ENCODE measurements at places on chromosomes 2 and 18. TPM values are rescaled to one million over a fixed set of nuclear protein-coding genes. Genes with fewer than 3 reads are reported as not detected.

GRCh38 chr2:195601361-195601760 is 55.7 kb upstream of the SLC39A10 start:
- DNase-seq, result no peak

DNA sequence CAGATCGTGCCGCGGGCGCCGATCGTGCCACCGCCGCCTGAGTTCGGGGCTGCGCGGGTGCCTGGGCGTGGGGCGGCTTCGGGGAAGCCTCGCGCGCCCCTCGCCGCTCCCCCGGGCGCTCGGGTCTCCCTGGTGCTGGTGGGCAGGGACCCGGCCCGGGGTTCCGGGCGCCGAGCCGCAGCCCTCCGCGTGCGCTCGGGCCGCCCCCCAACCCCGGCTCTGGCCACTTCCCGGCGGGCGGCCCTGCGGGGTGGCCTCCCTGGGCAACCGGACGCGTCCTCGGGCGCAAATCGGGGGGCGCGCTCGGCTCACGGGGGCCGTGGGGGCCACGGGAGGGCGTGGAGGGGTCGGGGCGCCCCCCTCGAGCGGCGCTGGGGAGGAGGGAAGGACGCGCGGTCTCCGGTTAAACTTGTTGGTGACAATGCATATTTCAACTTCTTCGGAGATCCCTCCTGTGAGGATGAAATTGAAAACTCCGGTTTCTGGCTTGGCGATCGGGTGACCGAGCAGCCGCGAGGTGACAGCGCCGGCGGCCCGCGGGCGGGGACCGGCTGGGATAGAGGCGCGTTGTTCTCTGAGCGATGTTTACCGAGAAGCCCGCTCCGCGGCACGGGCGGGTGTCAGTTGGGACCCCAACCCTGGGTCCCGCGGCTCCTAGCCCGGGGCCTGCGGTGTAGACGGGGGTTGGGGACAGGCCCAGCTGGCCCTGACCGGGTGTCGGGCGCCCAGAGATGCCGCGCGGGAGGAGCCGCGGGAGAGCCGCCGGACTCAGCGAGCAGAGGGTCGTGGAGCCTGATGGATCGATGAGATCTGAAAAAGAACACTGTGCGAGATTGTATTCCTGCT is 676 bp downstream of the SH3BP4 start:
- peak; percentile 25 for DNase-seq

DNA sequence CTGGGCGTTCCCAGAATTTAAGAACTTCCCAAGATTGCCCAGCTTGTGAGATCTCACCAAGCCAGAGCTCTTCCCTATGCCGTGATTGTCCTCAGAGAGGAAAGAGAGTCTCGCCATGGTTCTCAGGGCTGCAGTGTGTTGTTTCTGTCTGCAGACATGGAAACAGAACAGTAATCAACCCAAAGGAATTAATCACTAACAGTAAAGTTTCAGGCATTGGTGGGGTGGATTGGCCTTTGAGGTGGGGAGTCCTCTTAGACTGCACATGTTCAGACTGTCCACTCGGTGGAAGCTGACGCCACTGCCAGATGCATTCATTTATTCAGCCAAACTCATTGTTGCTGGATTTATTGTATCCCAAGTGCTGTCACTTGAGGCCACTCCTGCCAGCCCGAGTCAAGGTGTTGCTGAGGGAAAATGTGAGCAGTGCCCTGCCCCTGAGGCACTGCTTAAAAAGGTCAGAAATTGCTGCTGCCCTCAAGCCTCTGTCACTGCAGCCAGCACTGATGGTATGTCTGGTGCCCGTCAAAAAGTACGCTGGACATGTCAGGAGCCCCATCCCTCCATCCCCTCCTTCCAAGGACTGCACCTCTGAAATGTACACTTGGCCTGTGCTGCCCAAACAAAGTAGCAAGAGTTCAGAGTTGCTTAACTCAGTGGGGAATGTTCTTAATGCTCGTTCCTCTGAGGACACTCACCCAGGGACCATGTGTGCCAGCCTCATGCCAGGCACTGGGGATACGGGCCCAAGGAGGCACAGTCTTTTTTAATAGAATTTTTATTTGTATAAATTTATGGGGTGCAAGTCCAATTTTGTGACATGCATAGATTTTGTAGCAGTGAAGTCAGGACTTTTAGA is 201.0 kb downstream of the GLI2 start:
- no peak for DNase-seq

GRCh38 chr2:221423210-221423804 is 148.8 kb downstream of the EPHA4 start:
- DNase-seq, result peak; percentile 84

DNA sequence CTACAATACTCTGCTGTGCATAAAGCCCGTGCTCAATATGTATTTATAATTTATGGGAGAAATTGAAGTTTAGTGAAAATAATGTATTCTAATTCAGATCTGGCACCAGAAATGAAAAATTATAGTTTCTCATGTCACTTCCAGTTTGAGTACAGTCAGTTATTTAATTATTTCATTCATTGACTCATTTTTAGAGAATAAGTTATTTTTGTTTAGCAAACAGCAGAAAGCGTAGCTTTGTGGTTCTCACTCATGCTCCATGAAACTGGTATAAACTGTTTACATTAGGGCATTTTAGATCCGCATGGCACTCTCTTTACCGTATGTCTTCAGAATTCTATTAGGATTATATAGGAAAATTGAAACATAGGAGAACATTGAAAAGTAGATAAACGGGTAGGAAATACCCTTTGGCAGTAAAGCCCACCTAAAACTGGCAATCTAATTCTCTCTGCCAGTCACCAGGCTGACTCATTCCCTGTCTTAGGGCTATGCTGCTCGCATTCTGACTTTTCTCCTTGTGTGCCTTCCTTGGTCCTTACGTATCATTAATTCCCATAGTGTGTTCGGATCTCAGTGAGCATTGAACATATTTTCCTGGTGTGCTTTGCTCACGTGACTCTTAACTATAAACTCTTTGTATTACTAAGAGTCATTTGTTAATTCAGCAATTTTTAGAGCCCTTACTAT is 106.0 kb downstream of the ZNF236 start:
- DNase-seq, result no peak

GRCh38 chr2:179605341-179605740 is 256.1 kb downstream of the ZNF385B start:
- no peak for DNase-seq

DNA sequence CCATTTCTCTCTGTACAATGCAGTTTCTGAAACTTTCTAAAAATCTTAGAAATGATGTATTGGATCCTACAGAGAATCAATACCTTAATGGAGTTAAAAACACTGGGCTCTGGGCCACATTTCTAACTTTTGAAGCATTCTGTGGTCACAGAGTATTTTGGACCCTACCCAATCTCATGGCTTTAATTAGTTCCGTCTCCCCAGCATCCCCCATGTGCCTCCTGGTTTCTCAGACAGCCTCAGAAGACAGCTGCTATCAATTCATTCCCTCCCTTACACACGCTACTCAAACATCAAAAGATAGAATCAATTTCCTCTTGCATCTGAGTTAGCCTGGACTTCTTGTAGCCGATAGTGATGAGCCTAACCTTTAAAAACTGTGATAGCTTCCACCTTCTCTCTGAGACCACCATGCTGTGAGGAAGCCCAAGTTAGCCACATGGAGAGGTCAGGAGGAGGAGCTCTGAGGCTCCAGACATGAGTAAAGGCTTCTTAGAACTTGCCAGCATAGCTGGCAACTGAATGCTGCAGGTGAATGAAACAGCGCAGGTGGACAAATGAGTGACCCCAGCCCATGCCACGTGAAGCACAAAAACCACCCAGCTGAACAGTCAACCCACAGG is 10.4 kb downstream of the ADCY3 start:
- no peak for DNase-seq

- peak; percentile 53 for DNase-seq
These were observed 53.5 kb upstream of the RMDN2 start for GRCh38 chr2:37871456-37872191.

DNA sequence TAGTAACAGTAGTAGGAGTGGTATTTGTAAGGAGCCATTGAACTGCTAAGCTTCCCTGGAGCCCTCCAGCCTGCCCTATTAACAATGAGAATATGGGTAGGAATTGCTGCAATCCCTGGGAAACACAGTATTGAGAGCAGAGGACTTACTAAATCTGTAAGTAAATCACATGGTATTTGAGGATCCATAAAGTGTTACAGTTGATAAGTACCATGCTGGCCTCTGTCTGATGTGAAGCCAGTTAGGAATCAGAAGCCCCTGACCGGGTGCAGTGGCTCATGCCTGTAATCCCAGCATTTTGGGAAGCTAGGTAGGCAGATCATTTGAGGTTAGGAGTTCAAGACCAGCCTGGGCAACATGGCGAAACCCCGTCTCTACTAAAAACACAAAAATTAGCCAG is 224.6 kb downstream of the C1D start:
- DNase-seq, result no peak

DNA sequence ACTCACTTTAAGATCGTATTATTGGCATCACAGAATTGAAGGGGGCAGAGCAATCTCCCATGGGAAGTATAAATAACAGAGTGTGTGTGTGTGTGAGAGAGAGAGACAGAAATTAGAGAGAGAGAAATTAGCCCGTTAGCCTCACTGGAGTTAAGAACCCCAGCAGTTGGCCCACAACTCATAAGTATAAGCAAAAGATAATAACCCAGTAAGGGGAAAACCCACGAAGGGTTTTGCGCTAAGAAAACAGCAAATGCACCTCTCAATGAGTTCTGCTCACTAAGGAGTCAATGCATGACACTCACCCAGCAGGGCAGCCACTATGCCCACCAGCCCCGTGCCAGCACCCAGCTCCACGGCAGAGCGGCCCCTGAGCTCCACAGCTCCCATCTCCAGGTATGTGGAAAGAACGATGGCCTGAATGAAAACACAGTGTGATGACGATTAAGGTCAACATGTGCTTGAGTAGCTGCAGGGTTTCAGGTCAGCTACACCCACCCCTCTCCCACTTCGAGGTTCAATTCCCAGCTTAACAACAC is 3.6 kb downstream of the METTL21A start:
- no peak for DNase-seq

DNA sequence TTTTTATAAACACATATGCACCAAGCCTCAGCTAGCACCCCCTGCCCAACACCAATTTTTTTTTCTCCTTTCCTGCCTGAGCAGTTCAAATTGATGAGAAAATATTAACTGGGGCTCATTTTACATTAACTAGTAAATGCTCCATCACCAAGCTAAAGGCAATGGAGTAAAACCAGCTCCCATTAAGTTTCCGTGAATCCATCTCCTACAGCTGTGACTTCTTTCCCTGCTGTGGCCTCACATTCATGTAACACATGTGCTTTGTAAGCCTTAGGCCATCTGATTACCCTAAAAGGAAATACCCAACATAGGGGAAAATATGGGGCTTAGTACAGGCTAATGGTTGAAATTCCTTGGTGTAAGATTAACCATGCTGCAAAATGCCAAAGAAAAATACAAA is 60.8 kb downstream of the DNER start:
- no peak for DNase-seq

GRCh38 chr18:79805926-79806487 is 8.3 kb downstream of the KCNG2 start:
- no peak for DNase-seq

GRCh38 chr2:238916176-238916874 is 68.4 kb downstream of the TWIST2 start:
- no peak for DNase-seq

- DNase-seq, result no peak
These were observed 6.2 kb upstream of the ALPG start for GRCh38 chr2:232400256-232401015.

GRCh38 chr2:55519938-55520885 is 694 bp downstream of the CFAP36 start:
- DNase-seq, result no peak

DNA sequence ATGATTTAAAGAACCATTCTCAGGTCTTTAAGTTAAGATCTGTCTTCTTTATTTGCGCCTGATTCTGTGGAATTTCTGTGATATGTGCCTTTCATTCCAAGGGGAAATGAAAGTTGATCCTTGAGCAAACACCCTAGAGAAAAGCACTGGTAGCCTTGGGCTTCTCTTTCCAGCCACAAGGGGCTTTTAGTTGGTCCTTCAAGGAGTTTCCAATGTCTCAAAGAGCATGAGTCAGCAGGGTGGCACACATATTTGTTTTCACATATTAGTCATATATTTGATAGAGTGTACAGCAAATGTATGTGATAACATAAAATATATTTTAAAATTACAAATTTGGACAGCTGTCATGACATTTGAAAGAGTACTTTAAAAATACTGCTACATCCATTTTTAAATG is 339.5 kb downstream of the TXNL1 start:
- DNase-seq, result no peak

DNA sequence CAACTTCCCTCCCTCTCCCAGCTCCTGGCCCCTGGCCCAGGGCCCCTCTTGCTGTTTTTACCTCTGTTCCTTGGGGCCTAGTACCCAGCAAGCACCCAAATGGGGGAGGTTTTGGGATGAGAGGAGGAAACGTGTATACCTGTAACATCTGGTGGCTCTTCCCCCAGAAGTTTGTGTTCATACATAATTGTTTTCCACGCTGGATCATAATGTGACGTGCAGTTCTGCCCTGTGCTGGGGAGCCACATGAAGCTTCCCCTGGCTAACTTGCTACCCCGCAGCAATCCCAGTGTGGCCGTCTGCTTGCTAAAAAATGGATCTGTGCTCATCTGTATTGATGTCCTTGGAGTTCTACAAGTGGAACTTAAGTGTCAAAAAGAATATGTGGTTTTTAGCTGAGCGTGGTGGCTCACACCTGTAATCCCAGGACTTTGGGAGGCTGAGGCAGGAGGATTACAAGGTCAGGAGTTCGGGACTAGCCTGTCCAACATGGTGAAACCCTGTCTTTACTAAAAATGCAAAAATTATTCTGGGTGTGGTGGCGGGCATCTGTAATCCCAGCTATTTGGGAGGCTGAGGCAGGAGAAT is 36.5 kb downstream of the ANO7 start:
- DNase-seq, result no peak

- no peak for DNase-seq
These were observed 40.7 kb downstream of the DYSF start for GRCh38 chr2:71494091-71494490.

- peak; percentile 49 for DNase-seq
These were observed 889.1 kb upstream of the GCFC2 start for GRCh38 chr2:76599732-76600368.

DNA sequence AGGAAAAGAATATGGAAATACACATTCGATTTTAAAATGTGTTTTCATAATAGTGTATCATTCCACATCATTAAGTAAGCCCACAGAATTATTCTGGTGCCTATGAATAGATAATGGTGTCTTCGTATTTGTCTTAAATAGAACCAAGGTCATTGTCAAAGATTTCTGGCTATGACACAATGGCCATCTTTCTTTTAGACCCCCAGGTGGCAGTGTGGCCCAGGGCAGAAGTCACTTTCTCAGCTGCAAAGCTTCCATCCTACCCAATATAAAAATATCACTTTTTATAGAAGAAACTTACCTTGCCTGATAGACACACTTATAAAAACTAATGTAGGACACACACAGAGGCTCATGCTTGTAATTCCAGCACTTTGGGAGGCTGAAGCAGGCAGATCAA is 57.5 kb downstream of the ZRANB3 start:
- peak; percentile 49 for DNase-seq

Gene CCDC85A
- total RNA-seq, result 2.2 TPM

Gene RNPEPL1
- total RNA-seq, result 16.2 TPM

Gene CD28
- under 0.01 TPM for total RNA-seq

Gene LOXL3
- 2.0 TPM for total RNA-seq

Gene ERBB4
- total RNA-seq, result under 0.01 TPM

Gene MDH1
- total RNA-seq, result 104 TPM

Measured in dermis microvascular lymphatic vessel endothelial cell (primary cell).